ENCODE measurements at places on chromosomes 13 and 19. TPM values are rescaled to one million over a fixed set of nuclear protein-coding genes. Genes with fewer than 3 reads are reported as not detected.

DNA sequence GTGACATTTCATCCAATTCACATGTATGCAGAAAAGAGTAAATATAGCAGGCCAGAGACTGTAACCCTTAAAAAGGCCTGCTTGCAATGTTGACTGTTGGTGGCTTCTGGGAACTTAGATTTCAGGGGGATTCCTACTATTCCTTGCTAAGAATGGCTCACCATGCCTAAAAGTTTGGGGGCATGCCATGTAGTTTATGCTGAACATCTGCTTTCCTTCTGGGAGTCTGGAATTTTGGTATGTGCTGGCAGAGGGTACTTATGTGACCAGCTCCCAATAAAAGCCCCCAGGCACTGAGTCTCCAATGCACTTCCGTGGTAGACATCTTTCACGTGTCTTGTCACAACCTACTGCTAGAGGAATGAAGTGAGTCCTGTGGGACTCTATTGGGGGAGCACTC lies 88.4 kb upstream of the PCDH8 start:
- no peaks in the 10 kb centered on the region for H3K27me3 ChIP-seq
- H3K36me3 ChIP-seq: no peaks in the 10 kb centered on the region
- no peak overlapping the region for H3K27ac ChIP-seq
- H3K4me1 ChIP-seq: peaks cover 6% of the 10 kb centered on the region
- no peak overlapping the region for H3K4me3 ChIP-seq

DNA sequence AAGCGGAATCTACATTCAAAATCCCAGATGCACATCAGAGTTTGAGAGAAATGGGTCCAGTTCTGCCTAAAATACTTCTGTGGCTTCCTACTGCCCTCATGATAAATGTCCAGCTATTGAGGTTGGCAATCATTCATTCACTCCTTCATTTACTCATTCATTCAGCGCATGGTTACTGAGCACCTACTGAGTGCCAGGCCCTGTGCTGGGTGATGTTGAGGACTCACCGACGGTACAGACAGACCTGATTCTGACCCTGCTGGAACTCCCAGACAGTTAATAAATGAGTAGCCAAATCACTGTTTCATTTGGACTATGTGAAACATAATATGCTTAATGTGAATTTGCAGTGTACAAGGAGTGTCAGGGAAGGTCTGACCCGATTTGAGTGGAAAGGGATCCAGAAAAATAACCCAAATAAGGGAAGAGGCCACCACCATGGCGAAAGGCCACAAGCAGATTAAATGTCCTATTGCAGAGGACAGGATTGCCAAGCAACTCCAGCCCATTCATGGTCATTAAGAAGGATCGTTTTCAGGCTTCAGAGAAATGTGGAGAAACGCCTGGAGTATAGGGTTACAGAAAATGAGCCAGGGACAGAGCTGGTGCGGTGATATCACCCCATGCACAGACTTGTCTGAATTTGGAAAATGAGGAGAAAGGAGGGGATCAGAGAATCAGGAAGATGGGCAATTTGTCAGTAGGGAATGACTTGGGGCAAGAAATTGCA lies 20.5 kb downstream of the DYRK1B start:
- H3K27me3 ChIP-seq: no peaks in the 10 kb centered on the region
- no peaks in the 10 kb centered on the region for H3K4me1 ChIP-seq
- no peak overlapping the region for H3K4me3 ChIP-seq
- no peaks in the 10 kb centered on the region for H3K36me3 ChIP-seq
- no peak overlapping the region for H3K27ac ChIP-seq

GRCh38 chr13:100517728-100518127 lies 70.9 kb downstream of the GGACT start:
- no peaks in the 10 kb centered on the region for H3K36me3 ChIP-seq
- H3K27ac ChIP-seq: no peak overlapping the region
- no peak for DNase-seq

The SIRT6 gene
- 27.6 TPM for total RNA-seq

GRCh38 chr13:112647256-112647655 lies 42.6 kb upstream of the ATP11A start:
- no peak overlapping the region for H3K27ac ChIP-seq
- no peaks in the 10 kb centered on the region for H3K36me3 ChIP-seq
- H3K27me3 ChIP-seq: no peaks in the 10 kb centered on the region
- H3K4me3 ChIP-seq: no peak overlapping the region
- no peaks in the 10 kb centered on the region for H3K4me1 ChIP-seq

The PDX1 gene
- not detected for total RNA-seq

GRCh38 chr13:40271271-40271885 lies 395.1 kb downstream of the FOXO1 start:
- no peaks in the 10 kb centered on the region for H3K36me3 ChIP-seq
- no peak overlapping the region for H3K27ac ChIP-seq
- no peak overlapping the region for H3K4me3 ChIP-seq
- H3K27me3 ChIP-seq: no peaks in the 10 kb centered on the region
- no peak for DNase-seq

DNA sequence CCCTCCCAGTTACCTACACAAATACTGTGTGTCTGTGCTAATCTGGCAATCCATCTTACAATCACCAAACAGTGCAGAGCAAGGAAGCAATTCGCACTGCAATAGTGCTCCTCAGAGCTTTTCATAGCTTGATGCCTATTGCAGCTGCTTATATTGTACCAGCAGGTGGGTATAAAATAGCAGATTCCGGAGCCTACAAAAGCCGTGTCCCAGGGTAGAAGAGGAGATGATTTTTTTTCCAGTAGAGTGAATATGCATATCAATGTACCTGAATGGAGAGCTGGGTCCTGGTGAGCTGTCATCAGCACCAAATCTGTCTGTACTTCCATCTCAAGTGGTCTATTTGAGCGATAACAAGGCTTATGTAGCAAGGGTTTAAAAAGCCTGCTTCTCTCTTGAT lies 668.4 kb downstream of the DIAPH3 start:
- H3K4me3 ChIP-seq: no peak overlapping the region
- H3K4me1 ChIP-seq: peaks cover 4% of the 10 kb centered on the region
- H3K36me3 ChIP-seq: no peaks in the 10 kb centered on the region
- no peak overlapping the region for H3K27ac ChIP-seq
- DNase-seq: no peak

All from neural progenitor cell (in vitro differentiated cells).